Vagina (tissue), 2 donors: ENCODE measurements at places on chromosomes 5 and 9.

- no peak for DNase-seq
Measured at GRCh38 chr9:120473608-120474007, 106.4 kb downstream of the CDK5RAP2 start.

DNA sequence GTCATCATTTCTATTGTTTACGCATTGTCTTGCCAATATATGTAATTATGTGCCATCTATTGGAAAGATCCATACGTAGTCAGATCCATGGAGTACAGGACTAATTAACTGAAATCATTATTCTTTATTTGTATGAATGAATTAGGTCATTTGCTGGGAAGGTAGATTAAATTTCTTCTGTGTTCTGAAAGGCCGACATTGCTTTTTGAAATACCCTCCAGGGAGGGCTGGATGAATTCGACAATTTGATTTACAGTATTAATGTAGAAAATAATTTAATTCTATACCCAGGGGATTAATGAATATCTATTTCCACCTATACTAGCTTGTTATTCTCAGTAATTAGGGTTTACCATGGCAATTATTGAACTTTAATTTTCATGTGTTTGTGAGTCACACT lies 117.6 kb downstream of the CHSY3 start:
- no peak for DNase-seq

GRCh38 chr5:83199126-83199525 lies 121.8 kb downstream of the XRCC4 start:
- DNase-seq = no peak

DNA sequence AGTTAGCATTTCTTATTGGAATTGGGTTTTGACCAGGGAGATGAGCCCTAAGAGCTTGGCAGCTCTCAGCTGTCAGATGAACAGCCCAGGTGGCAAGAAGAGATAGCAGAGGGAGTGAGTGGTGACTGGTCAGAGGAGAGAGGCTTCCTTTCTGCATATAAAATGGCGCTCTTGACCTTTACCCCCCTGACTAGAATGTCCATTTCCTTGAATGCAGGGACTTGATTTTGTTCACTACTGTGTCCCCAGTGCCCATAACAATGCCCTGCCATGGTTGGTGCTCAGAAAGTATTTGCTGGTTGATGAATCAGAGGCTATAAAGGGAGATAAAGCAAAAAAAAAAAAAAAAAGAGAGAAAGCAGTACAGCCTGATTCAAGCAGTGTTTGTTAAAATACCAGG lies 7.2 kb downstream of the CHMP5 start:
- no peak for DNase-seq

DNA sequence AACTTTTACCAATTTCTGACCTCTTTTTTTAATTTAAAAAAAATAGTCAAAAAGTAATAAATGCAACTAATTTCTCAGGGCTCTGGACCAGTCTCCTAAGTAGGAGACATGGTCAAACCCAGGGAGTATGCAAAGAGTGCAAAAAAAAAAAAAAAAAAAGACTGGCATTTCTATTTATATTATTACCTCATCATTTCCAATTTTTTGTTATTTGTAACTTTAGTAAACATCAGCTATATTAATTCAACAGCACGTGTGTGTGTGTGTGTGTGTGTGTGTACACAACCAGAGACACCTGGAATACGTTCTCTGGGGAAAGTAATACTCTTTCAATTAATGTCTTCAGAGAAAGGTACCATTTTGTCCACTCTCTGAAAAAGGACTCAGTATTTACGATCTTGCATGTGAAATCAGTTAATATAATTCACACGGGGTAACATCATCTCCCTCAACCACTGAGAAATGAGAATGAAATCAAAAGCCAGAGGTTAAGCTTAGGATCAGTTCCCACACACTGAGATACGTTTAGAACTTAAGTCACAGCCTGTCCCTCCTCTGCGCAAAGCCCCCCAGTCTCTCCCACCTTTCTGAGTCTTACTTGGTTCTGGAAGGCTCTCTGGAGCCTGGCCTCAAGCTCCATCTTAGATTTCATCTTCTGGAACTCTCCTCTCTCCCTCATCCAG lies 21.9 kb downstream of the ZNF608 start:
- DNase-seq = no peak

DNA sequence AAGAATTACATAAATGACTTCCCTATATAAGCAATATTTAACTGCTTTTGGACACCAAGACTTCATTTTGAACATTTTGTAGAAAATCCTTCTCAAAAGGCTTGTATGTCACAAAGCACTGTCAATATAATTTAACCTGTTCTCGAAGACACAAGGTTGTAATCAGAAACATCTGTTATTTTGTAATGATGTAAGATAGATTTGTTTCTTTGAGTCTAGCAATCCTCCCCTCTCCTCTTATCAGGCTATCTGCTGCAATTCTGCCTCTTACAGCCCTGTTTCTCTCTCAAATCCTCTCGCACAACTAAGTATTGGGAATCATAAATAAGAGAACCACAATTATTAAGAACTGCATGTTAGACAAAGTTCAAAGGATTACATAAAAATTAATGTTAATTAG lies 18.6 kb upstream of the TARS1 start:
- no peak for DNase-seq

GRCh38 chr9:94065535-94065961 lies 18.7 kb upstream of the PTPDC1 start:
- no peak for DNase-seq

DNA sequence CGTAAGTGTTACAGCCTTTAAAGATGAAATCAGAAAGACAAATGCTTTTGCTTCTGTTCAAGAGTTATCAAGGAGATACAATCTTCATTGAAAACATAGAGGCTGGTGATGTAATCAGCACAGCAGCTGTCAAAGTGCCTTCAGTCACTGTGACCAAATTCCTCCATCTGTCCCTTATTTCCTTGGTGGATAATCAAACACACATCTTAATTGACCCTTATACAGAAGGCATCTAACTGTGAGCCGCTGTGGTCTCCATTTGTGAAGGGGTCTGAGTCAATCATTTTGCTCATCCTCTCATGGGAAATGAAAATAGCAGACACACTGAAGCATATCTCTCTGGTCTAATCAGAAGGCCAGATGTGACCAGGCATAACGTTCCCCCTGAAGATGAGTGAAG lies 130.1 kb upstream of the TLR4 start:
- no peak for DNase-seq
